ACHN (cell line): ENCODE measurements at places on chromosomes 1 and 21.
A peak's percentile ranks its signal among the peaks of the same experiment; 100 is the strongest.

DNA sequence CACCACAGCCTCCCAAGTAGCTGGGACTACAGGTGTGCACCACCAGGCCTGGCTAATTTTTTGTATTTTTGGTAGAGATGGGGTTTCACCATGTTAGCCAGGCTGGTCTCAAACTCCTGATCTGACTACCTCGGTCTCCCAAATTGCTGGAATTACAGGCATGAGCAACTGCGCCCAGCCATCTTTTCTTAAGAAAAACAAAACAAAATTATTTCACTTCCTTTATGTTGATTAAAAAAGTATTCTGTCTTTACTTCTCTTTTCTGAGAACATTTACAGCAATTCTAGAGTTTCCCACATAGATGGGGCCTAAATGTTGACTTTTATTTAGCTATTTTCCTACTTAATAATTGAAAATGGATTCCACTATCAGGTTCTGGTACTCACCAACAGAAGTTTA lies 17.3 kb upstream of the TMEM183A start:
- DNase-seq: no peak

DNA sequence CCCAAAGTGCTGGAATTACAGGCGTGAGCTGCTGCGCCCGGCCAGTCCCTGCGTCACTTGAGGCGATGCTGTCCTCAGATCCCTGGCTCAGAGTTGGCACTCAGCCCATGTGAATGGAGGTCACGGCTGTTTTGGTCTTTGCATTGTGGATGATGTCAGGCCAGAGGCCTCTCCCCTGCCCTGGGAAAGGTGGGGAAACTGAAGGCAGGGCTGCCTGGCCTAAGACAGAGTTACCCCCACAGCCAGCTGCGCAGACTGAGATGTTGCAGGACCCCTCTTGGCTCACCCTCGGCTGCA lies 821 bp downstream of the MASP2 start:
- DNase-seq: no peak

DNA sequence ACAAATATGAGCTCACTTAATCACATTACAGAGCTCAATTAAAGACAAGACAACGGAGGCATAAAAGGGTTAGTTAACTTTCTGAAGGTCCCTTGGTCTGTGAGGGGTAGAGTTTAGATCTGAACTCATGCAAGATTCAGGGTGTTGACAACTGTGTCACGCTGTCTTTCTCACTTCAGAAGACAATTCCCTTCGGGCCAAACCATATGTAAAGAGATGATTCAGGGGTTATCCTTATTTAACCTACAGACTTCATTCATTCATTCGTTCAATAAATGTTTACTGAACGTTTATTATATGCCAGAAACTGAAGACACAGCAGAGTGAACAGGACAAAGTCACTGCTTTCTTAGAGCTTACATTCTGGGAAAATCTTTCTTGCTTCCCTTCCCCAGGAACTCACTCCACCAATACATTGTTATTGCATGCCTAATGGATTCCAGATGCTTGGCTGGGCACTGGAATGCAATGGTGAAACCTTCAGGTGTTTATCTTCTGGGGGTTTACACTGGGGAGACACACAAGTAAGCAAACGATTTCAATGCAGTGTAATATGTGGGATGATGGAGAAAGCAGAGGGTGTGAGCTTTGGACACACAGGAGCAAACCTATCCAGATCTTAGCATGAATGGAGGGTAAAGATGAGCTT lies 6.4 kb downstream of the XCL1 start:
- peak; percentile 9 for DNase-seq

- DNase-seq: peak; percentile 11
Measured at GRCh38 chr1:223886516-223886921, 40.8 kb upstream of the TP53BP2 start.

DNA sequence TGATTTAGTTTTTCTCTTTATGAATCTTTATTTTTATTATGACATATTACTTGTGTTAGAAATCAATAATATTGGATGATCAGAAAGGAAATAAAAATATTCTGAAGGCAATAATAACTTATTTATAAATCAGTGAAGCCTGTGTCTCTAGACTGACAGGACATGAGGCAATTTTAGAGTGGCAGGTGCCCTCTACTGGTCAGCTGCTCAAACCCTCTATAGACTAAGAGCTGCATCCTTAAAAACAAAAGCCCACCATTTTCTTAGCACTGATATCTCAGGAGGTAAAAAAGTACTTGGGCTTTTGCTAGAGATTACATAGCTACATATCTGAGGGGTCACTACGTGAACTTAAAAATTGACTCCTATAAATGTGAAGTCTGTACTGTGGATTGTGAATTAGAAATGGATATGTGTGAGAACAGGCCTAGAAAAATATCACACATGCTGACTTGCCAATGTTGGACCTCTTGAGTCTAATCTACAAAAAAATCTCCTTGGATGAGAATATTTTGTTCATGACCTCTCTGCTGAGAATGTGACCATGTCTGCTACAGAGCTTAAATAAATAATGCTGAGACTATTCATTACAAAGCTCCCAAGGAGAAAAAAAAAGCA lies 597.9 kb upstream of the ADAMTS5 start:
- DNase-seq: peak; percentile 73

DNA sequence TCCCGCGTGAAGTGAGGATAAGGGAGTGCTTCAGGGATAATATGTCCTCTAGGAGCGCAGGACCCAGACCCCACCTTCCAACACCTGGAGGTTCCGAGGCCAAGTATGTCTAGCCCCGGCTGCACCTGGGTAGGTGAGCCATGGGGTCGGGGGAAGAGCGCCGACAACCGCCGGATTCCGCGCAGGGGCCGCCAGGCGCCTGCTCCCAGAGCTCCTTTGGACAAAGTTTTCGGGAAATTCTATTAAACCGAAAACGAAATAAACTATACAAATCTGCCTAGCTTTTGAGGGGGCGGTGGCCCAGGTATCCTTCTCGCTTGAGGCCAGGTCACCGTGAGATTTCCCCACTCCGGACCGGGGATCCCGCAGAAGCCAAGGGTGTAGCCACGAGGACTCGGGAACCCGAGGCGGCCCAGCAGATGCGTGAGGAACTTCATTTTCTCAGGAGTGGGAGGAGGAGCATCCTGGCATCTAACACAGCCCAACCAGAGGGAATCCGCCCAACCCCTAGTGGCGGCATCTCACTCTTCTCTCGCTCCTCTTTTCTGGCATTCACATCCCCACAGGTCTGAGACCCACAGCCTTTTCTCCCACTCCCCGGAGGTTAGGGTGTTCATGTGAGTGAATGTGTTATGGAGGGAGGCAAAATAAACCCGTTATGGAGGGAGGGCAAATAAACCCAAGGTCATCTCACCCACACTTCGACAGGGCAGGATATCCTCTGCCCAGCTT lies 2.3 kb upstream of the DMRTA2 start:
- DNase-seq: no peak

DNA sequence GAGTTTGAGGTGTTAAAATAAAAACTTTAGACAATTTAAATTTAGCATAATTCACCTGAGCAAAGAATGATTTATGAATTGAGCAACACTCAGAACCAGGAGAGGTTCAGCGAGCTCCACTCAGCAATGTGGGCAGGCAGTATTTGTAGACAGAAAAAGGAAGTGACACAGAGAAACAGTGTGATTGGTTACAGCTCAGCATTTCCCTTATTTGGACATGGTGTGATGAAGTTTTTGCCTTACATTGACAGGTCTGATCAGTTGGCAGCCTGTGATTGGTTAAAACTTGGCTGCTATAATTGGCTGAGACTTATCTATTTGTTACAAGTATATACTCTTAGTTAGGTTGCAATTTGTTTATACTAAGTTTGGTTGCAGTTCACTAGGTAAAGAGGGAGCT lies 621.2 kb upstream of the PRMT6 start:
- DNase-seq: no peak

DNA sequence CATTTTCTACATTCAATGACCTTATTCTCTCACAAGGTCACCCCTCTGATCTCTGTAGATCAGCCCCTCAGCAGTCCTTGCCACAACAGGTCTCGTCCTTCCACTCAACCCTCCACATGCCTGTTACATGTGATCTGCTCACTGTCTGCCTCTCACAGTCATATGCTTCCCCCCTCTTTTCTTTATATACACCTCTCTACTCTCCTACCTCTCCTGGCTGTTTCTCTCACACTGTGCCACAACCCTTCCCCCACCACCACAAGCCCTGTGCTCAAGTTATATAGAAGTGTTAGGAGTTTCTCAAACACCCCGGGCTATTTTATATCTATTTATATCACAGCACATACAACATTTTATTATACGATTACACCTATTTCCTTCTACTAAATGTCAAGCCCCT lies 12.6 kb downstream of the B3GALNT2 start:
- no peak for DNase-seq

DNA sequence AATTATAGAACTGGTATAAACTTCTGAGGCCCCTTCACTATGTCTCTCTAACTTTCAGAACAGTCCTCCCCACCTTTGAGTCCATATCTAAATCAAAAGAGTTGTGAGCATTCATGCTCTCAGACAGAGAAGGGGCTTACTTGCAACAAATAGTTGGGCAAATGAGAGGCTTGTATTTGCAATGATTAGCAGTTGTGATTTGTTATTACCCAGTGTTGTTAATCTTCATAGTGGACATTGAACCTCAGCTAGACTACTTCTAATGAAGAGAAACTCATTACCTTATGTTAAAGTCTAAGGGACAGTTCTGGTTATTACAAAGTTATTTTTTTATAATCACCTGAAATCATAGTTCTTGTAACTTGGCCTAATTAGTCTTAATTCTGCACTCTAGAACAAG lies 114.5 kb downstream of the RABGAP1L start:
- no peak for DNase-seq

- DNase-seq: no peak
Measured at GRCh38 chr1:193120604-193121166, 1.1 kb upstream of the CDC73 start.

DNA sequence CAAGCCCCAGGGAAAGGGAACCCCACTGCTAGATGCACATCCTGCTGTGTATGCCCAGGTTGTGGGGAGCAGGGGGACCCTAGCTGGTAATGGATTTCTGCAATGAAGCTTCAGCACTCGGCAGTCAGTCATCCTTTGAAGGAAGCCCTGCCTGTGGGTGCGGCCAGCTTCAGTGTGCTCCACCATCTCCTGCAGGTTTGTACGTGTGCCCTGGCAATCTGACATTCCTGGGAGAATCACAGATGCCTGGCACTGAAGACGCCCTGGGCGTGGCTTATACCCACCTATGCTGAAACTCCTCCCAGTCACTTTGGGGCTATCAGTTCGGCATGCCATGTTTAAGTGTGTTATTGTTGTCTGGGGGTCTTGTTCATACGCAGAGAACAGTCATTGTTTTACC lies 6.8 kb downstream of the SPRR5 start:
- DNase-seq: no peak

DNA sequence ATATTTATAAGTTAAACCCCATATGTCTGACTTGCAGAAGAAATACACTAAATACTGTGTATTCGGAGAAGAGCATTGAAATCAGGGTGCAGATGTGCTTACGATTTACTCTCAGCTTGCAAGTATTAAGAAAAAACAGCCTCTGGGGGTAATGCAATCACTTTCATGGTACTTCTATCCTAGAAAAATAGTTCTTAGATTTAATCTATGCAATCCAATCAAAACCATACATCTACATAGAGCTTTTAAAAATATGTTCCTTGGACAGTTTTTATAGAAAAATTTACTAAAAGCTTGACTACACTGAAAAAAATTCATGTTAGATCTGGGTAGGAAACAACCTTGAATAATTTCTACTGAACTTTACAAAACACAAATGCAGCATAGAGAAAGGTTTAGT lies 890.3 kb upstream of the ADGRL2 start:
- DNase-seq: no peak

DNA sequence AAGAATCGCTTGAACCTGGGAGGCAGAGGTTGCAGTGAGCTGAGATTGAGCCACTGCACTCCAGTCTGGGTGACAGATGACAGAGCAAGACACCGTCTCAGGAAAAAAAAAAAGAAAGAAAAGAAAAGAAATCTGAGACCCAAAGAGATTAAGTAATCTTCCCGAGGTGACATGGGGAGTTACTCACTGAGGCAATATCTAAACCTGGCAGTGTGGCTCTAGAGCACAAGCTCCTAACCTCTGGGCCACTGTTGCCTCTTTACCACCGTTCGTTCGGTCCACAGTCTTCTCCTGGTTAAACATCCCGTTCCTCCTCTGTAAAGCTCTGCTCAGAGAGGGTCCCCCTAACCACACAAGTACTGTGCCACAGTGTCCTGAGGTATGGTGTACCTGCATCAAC lies 1.5 kb downstream of the HMGCL start:
- DNase-seq: no peak

DNA sequence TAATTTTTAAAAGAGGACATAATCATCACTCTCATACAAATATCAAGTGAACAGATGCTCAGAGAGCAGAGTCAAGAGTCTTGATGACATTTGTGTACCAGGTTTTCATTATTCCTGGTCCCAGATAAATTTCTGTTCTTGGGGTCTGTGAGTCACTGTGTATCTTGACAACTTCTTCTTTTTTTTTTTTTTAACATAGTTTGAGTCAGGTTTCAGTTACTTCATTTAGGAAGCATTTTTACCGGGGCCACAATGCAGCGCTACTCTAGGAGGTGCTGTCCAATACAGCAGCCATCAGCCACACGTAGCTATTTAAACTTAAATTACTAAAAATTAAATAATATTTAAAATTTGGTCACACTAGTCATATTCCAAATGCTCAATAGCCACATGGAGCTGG lies 188.1 kb upstream of the SAMSN1 start:
- no peak for DNase-seq

- DNase-seq: peak; percentile 12
Measured at GRCh38 chr1:173666646-173667045, 3.0 kb downstream of the ANKRD45 start.

DNA sequence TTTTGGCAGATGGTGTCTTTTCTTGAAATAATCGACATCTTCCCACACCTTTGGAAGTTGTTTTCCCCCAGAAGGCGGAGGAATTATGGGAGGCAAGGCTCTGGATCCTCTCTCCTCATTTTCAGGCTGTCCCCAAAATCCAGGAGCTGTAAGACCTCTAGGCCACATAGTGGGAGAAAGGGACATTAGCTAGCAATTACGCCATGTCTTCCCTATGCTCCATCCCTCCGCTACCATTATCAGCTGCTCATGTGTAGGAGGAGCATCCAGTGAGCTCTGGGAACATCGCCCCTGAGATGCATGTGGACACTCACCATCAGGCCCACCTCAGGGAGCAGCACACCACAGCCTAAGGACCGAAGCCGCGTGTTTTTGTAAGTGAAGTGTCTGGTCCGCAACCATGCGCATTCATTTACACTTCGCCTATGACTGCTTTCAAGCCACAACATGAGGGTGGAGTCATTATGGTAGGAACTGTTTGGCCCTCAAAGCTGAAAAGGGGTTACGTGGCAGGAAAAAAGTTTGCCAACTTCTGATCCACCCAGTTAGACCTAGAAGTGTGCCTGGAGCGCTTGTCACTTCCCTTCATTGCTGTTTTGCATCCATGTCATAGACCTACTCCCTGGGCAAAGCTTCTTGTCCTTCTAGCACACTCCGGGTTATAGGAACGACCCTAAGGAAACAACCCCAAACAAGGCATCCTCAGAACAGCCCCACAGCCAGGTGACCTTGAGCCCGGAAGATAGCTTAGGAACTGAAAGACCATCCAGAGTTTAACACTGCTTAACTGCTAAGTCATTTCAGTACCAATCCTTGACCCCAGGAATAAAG lies 85.5 kb downstream of the C1orf94 start:
- no peak for DNase-seq

GRCh38 chr1:22953740-22954141 lies 18.9 kb downstream of the LACTBL1 start:
- no peak for DNase-seq
